ENCODE measurements at places on chromosomes 4 and X. TPM values are rescaled to one million over a fixed set of nuclear protein-coding genes. Genes with fewer than 3 reads are reported as not detected.

The L1CAM gene
- total RNA-seq: 47.6 TPM

The FAM47A gene
- not detected for total RNA-seq

DNA sequence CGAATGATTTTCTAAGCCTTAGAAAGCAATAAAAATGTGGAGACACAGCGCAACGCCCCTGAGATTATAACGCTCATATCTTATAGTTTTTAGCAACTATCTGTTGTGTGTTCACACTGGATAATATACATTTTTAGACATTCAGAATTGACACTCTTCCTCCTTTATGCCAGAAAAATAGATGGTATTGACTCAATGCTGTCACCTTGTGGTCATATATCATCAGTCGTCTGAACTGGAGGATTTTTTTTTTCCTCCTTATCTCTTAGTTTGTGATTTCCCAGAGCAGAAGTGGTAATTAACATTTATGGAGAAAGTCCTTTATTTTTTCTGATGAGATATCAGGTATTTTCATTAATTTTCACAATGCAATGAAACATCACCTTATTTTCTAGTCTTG is 759.6 kb downstream of the RAB28 start:
- no peak for DNase-seq

- no peak for DNase-seq
These were observed 115.2 kb upstream of the BMPR1B start for GRCh38 chr4:94642561-94642866.

The TMSB4X gene
- 1,702 TPM for total RNA-seq

- no peak for DNase-seq
These were observed 6.8 kb upstream of the VSIG4 start for GRCh38 chrX:66046612-66047235.

GRCh38 chrX:101370888-101371504 is 15.0 kb downstream of the BTK start:
- no peak for DNase-seq

GRCh38 chr4:169094656-169095231 is 84.7 kb upstream of the CBR4 start:
- no peak for DNase-seq

DNA sequence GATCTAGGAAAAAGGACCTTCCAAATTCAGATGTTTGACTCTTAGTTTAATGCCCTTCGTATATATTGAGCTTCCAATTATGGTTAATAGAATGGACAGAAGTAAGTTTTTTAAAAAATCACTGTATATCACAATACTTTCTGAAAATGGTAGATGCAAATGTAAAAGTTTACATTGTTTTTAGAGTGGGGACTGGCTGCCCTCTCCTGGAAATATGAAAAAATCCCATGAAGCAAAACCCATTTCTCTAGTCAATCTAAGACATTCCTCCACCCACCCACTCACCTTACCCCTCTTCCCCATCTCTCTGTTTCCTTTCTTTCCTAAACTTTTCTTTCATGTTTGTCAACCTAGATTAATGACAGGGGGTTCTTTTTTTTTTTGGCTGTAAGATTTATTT is 134.5 kb downstream of the ARHGAP6 start:
- no peak for DNase-seq

The AFP gene
- not detected for total RNA-seq

The FAT4 gene
- 1.4 TPM for total RNA-seq

Data from foreskin keratinocyte (primary cell).